Stimulated activated CD4-positive, alpha-beta T cell treated with anti-CD3 and anti-CD28 coated beads, Interleukin-15, amount 100 ng/mL, for 48 hours (primary cell): ENCODE measurements at places on chromosomes 13 and 19.

GRCh38 chr13:38866649-38867048 lies 124.0 kb downstream of the STOML3 start:
- DNase-seq = no peak

DNA sequence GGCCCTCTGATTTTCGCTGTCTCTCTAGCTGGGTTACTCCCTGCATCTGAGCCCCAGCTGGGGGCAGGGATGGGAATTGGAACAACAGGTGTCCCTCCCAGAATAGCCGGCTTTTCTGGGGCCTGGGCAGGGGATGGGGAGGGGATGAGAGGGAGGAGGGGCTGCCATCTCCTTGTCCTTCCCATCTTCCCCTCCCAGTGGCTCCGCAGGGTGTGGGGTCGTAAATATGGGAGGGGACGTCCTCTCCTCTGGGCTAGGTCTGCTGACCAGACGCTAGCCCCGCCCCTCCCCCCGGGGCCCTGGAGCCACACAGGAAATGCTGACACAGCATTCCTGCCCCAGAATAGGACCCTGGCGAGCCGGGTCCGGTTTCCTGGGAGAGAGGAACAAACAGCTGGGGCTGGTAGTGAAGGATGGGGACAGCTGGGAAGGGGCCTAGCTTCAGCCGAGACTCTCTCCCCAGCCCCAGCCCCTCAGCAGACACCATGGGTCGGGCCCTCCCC lies 1.1 kb downstream of the RYR1 start:
- DNase-seq = no peak

GRCh38 chr13:37766502-37766901 lies 103.1 kb downstream of the TRPC4 start:
- DNase-seq = no peak

DNA sequence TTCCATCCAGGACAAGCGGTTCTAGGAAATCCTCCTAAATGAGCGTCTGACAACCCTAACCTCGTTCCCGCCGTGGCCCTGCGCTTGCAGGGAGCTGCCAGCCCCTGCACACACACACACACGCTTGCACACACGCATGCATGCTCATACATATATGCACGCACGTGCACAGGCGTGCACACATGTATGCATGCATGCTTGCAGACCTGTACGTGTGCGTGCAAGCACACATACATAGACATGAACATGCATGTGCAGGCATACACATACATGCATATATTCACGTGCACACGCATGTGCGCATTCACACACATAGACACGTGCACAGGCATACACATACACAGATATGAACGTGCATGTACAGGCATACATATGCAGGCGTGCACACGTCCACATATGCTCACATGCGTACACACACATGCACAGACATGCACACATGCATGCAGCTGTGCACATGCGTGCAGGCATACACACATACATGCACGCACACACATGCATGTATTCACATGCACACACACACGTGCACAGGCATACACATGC lies 35.6 kb downstream of the SMIM24 start:
- DNase-seq = no peak

GRCh38 chr13:51036418-51036817 lies 74.7 kb downstream of the C13orf42 start:
- DNase-seq = no peak

- DNase-seq = no peak
These were observed 102.2 kb upstream of the IPO5 start for GRCh38 chr13:97851269-97851668.

- DNase-seq = no peak
These were observed 20.3 kb downstream of the C13orf46 start for GRCh38 chr13:113953561-113953960.

DNA sequence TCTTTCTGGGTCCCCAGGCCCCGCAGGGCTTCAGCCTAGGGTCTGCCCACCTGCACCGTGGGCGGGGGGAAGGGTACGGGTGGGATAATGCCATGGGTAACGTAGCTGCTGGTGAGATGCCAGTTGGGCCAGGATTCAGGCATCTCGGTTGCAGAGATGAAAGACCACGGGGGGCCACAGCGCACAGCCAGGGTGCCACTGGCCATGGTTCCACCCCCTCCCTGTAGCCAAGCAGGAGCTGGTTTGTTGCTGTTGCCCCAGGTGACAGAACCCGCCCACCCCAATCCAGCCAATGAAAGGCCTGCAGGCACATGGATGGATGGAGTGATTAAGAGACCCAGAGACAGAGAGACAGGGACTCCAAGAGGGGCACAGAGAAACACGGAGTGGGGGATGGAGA lies 1.0 kb upstream of the CGB7 start:
- DNase-seq = no peak

- no peak for DNase-seq
These were observed 36.3 kb downstream of the MICU2 start for GRCh38 chr13:21567714-21568113.

DNA sequence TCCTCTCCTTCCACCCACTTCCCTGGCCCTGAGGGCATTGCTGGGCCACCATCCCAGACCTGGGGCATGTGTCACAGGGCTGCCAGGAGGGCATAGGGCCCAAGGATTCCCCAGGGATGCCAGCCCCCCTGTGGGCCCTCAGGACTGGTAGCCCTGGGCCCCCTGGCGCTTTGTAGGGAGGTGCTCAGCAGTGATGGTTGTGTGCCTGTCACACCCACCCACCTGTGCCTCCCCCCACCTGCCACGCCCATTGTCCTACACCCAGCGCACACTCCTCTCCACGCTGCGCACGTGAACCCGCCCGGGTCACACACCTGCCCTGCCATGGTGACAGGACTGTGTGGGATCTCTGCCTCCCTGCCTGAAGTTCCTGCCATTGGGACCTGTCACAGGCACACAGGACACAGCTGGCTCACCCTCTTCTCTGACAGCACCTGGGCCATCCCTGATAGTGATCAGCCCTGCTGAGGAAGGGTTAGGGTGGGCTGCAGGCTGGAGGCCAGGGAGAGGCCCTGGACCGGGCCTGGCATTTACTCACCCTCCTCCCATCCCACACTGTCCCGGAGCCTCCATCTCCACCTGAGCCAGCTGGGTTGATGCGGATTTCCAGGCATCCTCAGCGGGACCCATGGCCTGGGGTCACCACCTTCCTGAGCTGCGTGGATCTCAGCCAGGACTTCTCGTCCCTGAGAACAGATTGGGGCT lies 23.9 kb downstream of the WTIP start:
- DNase-seq = no peak

DNA sequence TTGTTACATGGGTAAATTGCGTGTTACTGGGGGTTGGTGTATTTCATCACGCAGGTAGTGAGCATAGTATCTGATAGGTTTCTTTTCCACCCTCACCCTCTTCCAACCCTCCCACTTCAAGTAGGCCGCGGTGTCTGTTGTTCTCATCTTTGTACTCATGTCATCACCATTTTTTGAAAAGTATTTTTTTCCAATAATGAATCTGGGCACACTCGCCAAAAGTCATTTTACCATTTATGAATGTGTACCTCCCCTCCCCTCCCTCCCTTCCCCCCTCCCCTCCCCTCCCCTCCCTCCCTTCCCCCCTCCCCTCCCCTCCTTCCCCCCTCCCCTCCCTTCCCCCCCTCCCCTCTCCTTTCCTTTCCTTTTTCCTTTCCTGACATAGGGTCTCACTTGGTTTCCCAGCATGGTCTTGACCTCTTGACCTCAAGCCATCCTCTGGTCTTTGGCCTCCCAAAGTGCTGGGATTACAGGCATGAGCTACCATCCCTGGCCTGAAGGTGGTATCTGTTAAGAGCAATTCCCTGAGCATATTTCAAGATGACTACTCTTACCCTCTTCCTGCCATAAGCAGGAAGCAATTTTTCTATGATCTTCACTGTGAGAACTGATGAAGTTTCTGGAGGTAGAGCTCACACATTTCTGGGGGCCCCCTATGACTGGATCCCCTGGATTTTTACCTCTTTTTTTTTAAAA lies 15.7 kb downstream of the ZNF627 start:
- DNase-seq = no peak

GRCh38 chr19:17275441-17276175 lies 6.1 kb upstream of the ANKLE1 start:
- DNase-seq = no peak

DNA sequence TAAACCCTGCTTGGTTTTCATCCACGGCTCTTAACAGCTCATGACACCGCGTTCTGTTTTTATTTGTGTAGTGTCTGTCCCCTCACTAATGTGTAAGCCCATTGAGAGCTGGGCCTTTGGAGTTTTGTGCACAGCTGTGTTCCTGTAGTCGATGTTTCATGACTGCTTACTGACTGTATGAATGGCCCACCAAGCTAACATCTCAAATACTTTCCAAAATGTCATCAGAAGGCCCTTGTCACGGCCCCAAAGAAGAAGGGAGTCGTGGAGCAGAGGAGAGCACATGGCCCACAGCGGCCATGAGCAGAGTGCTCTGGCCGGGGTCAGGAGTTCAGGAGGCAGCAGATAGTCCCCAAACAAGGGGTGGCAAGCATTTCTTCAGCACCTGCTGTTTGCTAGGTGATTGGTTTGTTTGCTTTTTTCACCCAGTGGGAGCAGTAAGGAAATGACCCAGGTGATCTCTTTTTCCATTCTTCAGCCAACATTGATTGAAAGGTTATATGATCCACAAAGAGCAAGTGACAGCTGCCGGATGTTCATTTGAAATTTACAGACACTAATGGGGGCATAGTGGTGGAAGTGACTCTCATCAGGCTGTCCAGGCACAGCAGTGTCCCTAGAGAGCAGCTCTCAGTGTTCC lies 315.2 kb downstream of the ATP8A2 start:
- DNase-seq = no peak

GRCh38 chr19:28486926-28487325 lies 726.0 kb downstream of the UQCRFS1 start:
- DNase-seq = no peak

DNA sequence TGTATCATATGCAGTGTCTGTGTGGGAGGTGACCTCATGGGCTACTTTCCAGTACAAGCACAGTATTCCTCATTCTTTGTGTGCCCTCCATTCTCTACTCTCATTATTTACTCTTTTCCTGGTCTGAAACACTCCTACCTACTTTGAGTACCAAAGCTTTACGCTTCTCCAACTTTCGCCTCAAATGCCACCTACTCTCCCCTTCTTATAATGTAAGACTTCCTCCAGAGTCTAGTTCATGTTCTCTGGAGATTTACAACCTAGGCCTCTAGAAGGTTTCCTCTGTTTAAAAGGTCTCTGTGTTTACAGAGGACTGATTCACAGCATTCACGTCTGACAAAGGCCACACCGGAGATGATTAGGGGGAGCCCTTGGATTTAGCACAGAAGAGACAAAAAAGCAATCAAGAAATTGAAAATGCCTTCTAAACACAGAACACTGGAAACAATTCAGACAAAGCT lies 302.0 kb downstream of the KLF12 start:
- no peak for DNase-seq

DNA sequence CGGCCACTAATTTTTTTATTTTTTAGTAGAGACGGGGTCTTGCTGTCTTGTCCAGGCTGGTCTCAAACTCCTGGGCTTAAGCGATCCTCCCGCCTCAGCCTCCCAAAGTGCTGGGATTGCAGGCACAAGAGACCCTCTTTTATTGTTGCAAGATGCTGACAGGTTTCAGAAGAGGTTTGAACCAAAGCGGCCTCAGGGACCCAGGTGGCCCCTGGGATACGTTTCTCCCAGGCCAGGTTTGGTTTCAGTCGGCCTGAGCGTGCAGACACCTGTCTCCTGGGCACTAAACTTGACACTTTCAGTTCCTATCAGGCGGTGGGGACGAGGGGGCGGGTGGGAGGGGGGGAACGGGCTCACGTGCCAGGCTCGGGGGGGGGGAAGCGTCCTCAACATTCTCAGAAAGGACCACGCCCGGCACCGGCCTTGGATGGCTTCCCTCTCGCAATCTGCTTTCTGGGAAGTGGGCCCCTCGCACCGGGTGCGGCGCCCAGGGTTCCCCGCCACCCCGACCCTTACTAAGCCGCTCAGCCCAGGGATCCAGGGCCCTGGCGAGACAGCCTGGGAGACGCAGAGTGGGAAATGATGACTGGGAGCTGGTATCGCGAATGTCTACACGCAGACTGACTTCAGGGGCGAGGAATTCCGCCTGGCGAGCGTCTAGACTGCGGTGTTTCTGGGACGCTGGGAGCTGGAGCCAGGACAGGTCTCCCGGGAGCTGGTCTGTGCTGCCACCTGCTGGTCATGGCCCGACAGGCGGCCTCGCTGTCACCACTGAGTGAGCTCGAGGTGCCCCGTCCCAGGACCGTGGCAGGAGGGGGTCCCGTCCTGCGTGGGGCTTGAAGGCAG lies 91.6 kb downstream of the GNG7 start:
- peak; percentile 69 for DNase-seq

DNA sequence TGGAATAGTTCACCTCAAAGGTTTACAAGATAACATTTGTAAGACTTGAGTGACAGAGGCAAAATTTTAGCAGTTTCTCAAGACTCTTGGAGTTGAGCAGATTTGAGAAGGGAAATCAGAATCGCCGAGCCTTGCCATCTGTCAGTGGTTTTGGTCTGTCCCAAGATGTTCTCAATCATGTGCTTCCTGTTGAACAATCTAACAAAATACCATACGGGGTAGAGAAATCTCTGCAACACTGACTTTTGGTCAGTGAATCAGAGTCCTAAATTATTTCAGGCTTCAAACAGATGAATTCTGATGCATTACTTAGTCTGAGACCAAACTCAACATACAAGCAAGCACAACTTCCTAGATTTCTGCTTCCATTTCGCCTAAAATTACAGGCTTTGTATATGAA lies 3.8 kb downstream of the KCTD12 start:
- no peak for DNase-seq

DNA sequence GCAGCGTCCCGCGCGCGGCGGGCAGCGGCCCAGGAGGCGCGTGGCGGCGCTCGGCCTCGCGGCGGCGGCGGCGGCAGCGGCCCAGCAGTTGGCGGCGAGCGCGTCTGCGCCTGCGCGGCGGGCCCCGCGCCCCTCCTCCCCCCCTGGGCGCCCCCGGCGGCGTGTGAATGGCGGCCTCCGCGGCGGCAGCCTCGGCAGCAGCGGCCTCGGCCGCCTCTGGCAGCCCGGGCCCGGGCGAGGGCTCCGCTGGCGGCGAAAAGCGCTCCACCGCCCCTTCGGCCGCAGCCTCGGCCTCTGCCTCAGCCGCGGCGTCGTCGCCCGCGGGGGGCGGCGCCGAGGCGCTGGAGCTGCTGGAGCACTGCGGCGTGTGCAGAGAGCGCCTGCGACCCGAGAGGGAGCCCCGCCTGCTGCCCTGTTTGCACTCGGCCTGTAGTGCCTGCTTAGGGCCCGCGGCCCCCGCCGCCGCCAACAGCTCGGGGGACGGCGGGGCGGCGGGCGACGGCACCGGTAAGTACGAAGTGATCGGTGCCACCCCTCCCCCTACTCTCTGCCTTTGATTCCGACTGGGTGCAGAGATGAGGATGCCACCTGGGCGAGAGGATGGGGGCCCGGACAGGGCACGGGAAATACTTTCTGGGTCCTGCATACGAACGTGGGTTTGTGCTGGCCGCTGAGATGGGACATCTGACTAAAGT lies 874 bp downstream of the TRIM28 start:
- peak; percentile 64 for DNase-seq
